ENCODE measurements at places on chromosomes 13 and 19. TPM values are rescaled to one million over a fixed set of nuclear protein-coding genes. Genes with fewer than 3 reads are reported as not detected.

The PALM gene
- total RNA-seq, result 111 TPM

The ERFL gene
- not detected for total RNA-seq

The TMEM143 gene
- total RNA-seq, result 3.8 TPM

The PEG3 gene
- 9.6 TPM for total RNA-seq

The KLF12 gene
- total RNA-seq, result 14.0 TPM

The TEKTIP1 gene
- total RNA-seq, result not detected

The EPSTI1 gene
- total RNA-seq, result 13.3 TPM

The LHB gene
- not detected for total RNA-seq

The FFAR1 gene
- not detected for total RNA-seq

DNA sequence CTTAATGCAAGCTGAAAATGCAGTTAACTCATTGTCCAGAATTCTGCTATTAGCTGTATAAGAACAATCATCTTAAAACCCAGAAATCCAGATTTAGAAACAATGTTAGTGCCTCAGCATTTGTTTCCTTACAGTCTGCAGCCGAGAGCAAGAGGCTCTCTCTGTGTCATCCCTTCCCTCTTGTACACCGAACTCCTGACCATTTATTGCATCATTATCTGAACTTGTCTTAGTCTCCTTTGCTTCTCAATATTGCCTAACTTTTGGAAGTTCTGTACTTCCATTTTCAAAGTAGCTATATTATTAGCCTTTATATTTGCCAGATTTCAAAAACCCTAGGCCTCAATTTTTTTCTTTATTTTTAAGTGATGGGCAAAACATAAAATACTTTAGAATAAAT, 27.1 kb downstream of the RNASEH2B start:
- ATAC-seq, result no peak

DNA sequence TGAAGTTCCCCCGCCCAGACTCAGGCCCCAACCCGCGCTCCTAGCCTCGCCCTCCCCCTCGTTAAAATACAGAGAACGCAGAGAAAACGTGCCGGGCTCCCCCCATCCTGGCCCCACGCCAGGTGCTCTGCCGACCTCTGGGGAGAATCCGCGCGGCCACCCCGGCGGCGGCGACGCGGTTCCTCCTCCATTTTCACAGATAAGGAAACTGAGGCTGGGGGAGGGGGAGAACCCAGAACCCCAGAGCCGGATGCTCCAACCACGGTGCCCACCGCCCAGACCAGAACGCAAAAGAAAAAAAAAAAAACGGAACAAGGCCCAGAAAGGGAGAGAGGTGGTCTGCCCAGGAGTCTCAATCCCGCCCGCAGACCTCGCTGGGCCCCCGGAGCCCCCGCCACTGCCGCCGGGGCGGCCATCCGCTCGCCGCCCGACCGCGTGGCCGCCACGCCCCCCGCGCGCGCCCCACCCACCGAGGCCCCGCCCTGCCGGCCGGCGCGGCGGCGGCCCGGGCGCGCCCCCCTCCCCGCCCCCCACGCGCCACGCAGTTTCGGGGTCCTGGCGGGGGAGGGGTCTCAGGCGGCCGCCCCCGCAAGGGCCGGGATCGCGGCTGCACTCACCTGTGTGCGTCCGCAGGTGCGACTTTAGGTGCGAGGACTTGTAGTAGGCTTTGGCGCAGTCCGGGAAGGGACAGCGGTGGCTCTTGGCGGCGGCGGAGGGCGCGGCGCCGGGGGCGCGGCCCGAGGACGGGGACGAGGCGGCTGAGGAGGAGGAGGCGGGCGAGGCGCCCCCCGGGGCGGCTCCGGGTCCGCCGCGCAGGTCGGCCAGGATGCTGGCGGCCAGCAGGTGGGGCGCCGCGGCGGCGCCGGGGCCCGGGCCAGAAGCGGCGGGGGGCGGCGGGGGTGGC, 703 bp downstream of the KLF16 start:
- ATAC-seq, result no peak

DNA sequence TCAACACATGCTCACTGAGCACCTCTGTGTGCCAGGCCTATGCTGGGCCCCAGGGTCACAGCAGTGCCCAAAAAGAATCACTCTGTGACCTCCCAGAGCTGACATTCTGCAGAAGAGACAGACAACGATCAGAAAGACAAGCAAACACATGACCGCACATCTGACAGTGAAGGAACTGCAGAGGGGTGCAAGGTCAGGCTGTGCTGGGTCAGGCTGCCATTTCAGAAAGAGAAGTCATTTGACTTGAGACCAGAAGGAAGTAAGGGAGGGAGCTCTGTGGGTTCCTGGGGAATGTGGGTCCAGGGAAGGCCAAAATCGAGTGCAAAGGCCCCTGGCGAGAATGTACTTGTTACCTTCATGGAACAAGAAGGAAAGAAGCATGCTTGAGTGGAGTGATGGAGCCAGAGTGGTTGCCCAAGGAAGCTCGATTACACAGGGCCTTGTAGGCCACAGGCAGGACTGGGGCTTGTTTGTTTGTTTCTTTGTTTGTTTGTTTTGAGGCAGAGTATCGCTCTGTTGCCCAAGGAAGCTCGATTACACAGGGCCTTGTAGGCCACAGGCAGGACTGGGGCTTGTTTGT, 11.4 kb upstream of the CD22 start:
- no peak for ATAC-seq

- no peak for ATAC-seq
These were observed 1389.0 kb downstream of the PCDH9 start for GRCh38 chr13:65841156-65841555.

DNA sequence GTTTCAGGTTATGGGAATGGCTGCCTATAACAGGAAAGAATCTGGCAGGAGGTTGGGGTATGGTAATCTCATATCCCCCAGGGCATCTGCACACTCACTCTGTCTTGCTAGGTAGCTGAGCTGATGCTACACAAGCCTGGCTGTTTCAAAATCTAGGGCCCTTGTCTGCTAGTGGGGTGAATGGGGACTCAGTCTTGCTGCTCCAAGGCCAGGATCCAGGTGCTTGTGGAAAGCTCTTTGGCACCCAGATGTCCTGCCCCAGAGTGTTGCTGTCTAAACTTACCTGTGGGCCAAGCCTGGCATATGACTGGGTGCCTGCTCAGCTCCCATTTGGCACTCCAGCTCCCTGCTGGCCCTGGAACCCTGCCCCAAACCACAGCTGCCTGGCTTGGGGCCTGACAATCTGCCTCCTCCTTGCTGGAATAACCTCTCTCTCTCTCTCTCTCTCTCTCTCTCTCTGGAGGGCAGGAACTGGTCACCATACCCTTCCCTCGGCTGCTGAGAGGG, 158.1 kb upstream of the TSC22D1 start:
- ATAC-seq, result no peak

GRCh38 chr13:84864341-84864740, 934.9 kb downstream of the SLITRK6 start:
- ATAC-seq, result no peak

- no peak for ATAC-seq
These were observed 205.0 kb upstream of the RFC3 start for GRCh38 chr13:33612641-33613638.

DNA sequence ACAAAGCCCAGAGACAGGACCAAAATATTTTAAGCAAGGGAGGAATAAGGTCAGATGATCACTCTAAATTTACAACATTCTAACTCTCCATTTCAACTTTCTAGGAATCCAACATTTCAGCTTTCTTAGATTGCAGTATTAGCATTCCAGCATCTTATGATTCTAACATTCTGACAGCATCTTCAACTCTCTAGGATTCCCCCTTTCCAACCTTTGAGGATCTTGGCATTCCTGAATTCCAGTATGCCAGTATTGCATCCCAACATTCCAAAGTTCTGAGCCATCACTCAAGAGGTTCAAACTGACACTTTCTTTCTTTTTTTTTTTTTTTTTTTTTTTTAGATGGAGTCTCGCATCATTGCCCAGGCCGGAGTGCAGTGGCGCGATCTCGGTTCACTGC, 13.8 kb downstream of the TGFB1 start:
- no peak for ATAC-seq

GRCh38 chr19:46972311-46972710, 47.3 kb upstream of the NPAS1 start:
- peak; percentile 32 for ATAC-seq

DNA sequence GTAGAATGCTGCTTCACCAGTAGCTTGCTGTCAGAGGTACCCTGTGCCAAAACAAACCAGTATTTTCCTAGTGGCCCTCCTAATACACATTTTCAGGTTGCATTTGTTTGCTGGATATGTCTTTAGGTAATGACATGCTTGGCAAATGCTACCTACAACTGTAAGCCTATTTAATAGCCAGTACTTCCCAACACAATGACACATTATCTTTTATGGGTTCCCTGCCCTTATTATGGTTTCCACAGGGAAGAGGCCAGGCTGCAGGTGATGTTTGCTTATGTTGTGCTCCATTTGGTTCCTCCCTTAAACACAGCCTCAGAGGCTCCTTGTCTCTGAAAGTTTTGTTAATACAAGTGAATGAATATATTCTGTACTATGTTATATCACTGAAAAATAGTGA, 24.7 kb downstream of the FRY start:
- ATAC-seq, result no peak

DNA sequence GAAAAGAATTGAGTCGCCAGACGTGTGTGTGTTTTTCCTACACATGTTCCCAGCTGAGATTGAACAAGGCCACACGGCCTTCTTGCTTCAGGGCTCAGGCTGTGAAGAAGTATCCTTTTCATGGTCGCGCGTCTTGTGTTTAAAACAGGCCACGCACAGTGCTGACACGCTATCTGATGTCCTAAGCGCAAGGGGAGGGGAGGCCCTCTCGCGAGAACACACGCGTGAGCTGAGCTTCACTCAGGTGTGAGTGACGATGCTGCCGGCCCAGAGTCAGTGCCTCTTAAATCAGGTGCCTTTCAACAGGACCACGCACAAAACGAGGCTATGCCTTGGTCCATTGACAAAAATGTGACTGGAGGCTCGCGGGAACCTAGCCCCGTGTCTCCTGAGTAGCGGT, 103.7 kb downstream of the TEX29 start:
- ATAC-seq, result no peak

DNA sequence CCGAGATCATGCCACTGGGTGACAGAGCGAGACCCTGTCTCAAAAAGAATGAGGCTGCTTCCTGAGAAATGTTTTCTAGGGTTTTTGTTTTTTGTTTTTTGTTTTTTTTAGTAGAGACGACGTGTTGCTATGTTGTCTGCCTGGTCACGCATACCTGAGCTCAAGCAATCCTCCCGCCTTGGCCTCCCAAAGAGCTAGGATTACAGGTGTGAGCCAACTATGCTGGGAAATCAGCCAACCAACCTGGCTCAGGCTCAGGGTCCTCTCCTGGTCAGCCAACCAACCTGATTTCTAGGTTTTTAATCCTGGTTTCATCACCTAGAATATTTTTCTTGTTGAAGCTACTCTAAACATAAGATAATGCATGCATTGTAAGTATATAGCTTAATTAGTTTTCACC, 7.8 kb downstream of the DHX34 start:
- ATAC-seq, result no peak

DNA sequence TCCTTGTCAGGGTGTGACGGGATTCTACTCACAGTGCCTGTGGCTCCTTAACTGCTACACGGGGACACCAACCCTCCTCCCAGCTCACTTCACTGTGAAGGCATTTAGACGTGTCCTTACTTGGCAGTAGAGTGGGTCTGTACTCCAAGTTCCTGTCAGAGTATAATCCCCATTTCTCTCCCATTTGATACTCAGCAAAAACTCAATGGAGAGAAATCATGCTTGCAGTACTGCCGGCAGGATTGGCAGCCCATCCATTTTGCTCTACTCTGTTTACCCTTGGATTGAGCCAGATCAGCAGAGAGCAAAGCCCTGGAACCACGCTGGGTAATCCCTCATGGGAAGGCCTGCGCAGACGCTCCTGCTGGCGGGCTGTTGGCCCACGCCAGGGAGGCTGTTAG, 28.9 kb downstream of the ARL11 start:
- peak; percentile 89 for ATAC-seq

DNA sequence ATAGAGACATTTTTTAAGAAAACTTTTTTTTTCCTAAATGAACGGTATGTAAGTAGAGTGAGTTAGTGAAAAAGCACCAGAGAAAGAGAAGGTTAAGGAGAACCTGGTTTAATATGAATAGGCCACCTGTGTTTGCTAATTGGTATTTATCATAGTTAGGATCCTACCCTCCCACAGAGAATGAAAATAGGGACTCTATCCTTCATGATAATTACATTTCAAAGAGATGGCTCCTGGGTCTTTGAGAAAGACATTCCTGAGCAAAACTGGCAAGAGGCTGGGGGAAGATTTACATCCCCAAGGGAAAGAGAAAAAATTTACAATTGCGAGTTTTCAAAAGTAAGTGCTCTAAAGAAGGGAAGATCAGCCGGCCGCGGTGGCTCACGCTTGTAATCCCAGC, 1284.5 kb downstream of the SLITRK1 start:
- ATAC-seq, result no peak

- ATAC-seq, result peak; percentile 77
These were observed 84.2 kb downstream of the SACS start for GRCh38 chr13:23349161-23349897.

- no peak for ATAC-seq
These were observed 6.4 kb upstream of the ZNF841 start for GRCh38 chr19:52101866-52102562.

DNA sequence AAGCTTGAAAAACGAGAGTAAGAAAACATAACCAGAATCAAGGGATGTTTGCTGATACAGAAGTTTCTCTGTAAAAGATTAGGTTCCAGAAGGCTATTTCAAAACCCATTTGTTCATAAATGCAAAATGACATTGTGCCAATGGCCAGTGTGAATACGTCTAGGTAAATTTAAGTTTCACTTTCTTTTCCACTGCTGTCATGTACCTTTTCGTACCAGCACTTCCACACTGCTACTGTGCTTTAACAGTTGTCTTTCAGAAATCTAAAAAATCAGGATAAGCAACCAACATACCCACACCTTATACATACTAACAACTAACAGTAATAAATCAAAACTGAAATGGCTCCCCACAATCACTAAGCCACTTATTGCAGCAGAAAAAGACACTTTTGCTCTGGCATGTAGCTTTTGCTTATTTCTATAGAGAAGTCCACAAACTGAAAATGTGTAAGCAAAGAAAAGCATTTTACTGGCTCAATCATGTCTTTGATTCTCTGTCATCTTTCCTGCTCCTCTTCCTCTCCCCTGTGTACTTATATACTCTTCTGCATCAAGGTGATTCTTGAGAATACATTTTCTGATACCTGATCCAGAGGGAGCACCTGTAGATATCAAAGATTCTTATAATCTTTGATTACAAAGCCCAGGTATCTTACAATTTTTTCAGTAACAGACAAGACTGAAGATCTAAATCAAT, 34.3 kb downstream of the ELF1 start:
- no peak for ATAC-seq

DNA sequence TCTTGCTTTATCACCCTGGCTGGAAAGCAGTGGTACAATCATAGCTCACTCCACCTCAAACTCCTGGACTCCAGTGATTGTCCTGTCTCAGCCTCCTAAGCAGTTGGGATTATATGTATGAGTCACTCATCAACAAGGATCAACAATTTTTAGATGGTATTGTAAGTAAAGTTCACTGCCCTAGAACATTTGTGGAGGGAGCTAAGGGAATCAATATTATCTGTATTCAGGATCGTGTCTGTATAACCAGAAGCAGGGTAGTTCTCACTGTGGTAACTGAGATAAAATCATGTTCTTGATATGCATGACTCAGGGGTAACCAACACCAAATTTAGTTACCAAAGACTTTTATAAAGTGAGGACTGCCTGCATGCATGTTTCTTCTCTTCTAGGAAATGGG, 27.0 kb downstream of the ZMYM5 start:
- no peak for ATAC-seq

Data from gastroesophageal sphincter (tissue), 4 donors.